Hypothalamus (tissue), 51 donors: ENCODE measurements at places on chromosomes 6 and 20.

- no peak for DNase-seq
These were observed 83.2 kb downstream of the SHLD1 start for GRCh38 chr20:5833309-5833941.

DNA sequence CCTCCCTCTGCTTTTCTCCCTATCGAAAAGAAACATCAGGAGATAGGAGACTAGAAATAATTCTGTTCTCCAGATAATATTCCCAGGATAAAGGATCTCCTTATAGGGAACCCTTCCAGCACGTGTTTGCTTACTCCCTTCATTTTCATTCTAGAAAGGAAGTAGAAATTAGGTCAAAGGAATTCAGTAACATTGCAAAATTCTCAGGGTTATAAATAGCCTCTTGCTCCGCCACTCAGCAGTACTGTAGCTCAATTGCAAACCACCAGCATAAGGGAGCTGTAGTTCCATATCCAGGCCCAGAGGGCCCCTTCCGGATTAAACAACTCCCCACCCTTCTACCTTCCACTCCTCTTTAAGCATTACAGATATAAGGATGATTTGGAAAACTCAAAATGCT, 6.2 kb downstream of the ELMO2 start:
- no peak for DNase-seq

- no peak for DNase-seq
These were observed 203.0 kb downstream of the CDC5L start for GRCh38 chr6:44590471-44590870.

DNA sequence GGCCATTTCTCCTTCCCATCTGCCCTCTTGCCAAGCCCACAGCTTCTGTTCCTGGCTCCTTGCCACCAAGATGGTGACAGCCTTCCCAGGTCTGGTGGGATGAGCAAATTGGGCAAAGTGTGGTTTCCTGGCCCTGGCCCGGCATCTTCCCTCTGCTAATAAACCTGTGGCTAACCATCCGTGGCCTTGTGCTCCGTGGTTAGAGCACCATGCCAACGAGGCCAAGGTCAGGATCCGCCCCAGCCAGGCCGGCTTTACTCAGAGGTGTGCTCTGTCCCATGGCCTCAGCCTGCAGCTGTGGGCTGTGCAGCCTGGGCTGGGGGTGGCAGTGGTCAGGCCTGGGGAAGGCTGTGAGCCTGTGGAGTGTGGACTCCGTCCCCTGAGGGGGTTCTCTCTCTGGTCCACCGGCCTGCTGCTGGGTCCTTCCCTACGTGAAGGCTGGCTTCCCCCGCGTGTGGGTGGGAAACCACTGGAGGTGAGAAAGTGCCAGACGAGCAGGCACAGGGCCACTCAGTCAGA, 117.4 kb downstream of the VEGFA start:
- DNase-seq = no peak

DNA sequence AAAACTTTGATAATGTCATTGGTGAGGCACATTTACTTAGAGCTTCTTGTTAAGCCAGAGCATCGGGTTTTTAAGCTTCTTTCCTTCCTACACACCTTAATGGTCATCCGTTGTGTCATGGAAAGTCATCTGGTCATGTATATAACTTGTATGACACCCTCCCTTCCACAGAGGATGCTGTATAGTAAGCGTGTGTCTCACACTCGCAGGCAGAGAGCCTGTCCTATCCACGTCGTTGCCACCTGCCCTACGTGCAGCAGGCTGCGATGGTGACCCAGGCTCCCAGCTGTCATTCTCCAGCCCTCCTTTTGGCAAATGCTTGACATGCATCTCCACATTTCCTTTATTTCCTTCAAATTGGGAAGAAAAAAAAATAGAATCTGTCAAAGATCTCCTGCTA, 85.6 kb downstream of the MYB start:
- DNase-seq = no peak

- DNase-seq = no peak
These were observed 8.5 kb upstream of the PBOV1 start for GRCh38 chr6:138226700-138227315.

GRCh38 chr20:16530201-16530681, 43.0 kb downstream of the KIF16B start:
- no peak for DNase-seq
